Esophagus mucosa (tissue), 1 donor: ENCODE measurements at places on chromosomes 6 and 20.

DNA sequence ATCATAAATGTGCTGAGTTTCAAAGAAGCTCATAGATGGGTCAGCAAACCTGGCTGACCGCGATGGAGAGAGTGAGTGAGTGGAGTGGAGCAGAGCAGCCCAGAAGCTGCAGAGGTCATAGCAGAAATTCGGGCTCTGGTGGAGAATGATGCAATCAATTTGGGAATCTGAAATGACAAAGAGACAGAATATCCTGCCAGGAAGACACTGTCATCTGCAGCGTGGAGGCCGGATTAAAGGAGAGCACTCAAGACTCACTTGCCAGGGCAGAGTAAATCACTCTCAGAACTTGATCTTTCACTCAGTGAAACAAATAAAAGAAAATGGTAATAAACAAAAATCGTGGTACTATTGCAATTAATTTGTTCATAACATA, 109.6 kb upstream of the RREB1 start:
- peak; percentile 42 for ATAC-seq

GRCh38 chr20:49420811-49421295, 61.6 kb downstream of the KCNB1 start:
- ATAC-seq = no peak

GRCh38 chr6:130624046-130624445, 203.2 kb upstream of the SMLR1 start:
- no peak for ATAC-seq

GRCh38 chr6:151340219-151340978, 51.0 kb downstream of the ZBTB2 start:
- no peak for ATAC-seq

GRCh38 chr6:44809258-44809657, 421.8 kb downstream of the CDC5L start:
- ATAC-seq = no peak

DNA sequence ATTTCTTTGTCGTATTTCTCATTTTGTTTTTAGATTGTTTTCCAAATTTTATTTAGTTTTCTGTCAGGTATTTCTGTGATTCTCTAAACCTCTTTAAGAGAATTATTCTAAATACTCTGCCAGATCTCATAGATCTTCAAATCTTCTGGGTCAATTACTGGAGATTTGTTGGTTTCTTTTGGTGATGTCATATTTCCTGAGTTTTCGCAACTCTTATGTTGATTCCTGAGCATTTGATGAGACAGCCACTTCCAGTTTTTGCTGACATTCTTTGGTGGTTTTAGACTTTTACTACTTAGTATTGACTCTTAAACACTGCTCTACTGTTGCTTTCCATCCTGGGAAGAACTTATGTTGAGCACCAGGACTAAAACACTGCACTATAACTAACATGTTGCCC, 21.9 kb downstream of the ADGB start:
- ATAC-seq = no peak

- no peak for ATAC-seq
Measured at GRCh38 chr6:166721576-166721975, 94.5 kb upstream of the RPS6KA2 start.

DNA sequence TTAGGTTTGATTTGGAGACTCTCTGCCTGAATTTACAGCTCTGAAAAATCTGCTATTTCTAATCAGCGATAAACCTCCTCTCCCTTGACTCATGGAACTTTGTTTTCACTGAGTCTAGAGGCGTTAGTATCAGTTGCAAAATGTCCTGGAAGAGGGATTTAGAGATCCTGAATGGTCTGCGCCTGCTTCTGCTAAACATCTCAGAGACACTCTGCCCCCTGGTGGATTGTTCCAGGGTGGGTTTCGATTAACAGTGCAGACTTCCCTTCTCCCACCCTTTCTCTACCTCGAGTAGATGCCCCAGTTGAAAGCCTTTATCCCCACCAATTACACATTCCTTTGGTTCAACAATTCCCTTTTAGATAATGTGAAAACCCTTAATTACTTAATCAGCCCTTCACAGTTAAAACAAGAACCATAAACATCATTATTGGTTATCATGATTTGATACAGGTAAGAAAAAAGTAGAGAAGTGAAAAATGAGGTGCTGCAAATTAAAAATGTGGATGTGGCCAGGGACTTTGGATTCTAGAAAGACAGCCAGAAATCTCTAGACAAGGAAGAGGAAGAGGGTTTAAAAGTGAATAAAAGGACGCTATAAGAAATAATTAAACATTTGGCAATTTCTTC, 5.5 kb downstream of the HTR1B start:
- ATAC-seq = peak; percentile 46

- ATAC-seq = no peak
Measured at GRCh38 chr6:143264379-143264778, 186.1 kb downstream of the ADAT2 start.

DNA sequence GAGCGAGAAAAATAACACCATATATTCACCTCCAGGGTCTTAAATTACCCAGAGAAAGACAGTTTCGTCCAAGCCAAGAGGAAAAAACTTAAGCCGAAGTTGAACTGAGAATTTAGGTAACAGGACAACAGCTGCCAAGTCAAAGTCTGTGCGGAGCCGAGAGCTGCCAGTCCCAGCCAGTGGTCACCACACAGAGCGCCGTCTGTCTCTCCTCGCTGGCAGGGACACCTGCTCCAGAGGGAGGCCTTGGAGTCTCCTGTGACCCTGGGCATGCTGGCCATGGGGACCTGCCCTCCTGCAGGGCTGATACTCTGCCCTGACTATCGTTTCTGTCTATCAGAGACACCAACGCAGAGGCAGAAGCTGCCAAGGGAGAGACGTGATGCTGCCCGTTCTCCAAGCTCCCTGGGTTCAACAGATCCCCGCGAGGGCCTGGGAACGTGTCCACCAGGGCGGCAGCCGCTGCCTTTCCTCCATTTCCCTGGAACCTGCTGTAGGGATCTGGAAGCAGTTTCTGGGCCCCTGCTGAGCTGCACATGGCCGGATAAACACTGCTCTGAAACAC, 341.3 kb downstream of the SMOC2 start:
- ATAC-seq = no peak

- no peak for ATAC-seq
Measured at GRCh38 chr20:52313341-52313963, 121.9 kb upstream of the ZFP64 start.

DNA sequence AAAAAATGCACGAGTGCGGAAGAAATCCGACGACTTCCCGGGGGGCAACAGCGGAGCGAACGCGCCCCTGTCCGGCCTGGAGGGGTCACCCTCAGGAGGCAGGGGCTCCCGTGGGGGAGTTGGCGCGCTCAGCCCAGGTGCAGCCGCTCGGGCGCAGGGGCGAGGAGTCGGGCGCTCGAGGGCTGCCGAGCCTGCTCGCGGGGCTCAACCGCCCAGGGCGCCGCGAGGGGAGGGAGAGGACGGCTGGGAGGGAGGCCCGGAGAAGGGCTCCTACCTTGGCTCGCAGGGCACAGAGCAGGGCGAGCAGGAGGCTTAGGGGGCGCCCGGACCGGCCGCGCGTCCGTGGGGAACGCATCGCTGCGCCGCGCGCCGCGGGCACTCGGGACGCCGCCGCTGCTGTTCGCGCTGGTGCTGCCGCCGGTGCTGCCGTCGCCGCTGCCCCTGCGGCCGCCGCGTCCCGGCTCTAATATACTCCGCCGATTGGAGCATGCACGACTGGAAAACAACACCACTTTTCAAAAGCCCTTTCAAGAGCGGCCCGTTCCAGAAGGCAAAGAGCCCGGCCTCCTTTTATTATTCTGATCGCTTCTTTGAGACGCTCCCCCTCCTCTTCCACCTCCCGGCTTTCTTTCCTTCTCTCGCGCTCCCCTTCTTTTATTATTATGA, 490 bp downstream of the JAG1 start:
- ATAC-seq = no peak

GRCh38 chr6:78538002-78538401, 329.3 kb upstream of the IRAK1BP1 start:
- ATAC-seq = no peak

DNA sequence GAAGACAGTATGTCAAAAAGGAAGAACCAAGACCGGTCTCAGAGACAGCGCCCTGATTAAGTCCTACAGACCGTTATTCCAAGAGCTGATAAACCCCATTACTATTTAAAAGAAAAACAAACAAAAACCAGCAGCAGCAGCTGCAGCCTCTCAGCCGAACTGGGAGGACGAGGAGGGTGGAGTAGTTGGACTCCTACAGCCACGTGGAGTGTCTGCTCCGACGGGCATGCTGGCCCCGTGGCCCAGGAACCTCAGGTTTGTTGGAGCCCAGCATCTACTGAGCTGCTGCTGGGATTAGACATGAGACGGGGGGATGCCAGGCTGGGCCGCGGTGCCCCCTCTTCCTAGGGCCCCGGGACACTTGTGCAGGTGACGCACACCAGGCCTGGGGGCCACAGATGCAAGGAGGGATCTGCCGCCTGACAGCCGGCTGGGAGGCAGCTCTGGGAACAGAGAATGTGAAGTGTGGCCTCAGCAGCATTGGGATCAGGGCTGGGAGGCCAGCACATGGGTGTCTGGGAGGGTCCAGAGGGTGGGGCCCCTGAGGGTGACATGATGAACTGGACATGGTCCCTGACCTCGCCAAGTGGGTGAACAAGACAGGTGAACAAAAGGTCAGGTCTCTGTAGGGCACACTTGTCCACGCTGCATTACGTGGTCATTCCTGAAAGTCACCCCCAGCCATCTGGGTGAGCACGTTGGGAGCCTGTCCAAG, 2.9 kb upstream of the ZBTB46 start:
- ATAC-seq = no peak

GRCh38 chr20:61090541-61090940, 161.5 kb upstream of the CDH4 start:
- ATAC-seq = no peak

GRCh38 chr20:21513181-21513663, 642 bp downstream of the NKX2-2 start:
- ATAC-seq = no peak

GRCh38 chr6:73329201-73329600, 24.9 kb downstream of the DPPA5 start:
- no peak for ATAC-seq

DNA sequence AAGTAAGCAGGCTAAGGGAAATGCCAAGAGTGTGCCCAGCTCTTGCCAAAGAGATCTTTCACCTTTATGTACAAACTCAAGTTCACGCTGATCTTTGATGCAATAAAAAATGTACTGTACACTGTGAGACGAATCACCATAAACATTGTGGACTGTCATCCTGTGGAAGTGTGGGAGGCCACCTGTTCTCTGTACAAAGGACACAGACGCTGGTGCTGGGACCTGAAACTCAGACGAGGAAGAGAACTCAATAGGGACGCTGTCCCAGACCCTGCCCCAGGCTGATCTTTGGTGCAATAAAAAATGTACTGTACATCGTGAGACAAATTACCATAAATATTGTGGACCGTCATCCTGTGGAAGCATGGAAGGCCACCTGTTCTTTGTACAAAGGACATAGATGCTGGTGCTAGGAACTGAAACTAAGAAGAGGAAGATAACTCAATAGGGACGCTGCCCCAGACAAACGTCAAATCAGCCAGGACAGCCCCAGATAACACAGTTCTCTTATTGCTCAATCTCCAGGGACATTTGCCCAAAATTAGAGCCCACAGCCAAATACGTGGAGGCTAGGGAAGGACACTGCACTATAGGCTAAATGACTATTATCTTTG, 312.7 kb upstream of the SGK1 start:
- ATAC-seq = no peak

DNA sequence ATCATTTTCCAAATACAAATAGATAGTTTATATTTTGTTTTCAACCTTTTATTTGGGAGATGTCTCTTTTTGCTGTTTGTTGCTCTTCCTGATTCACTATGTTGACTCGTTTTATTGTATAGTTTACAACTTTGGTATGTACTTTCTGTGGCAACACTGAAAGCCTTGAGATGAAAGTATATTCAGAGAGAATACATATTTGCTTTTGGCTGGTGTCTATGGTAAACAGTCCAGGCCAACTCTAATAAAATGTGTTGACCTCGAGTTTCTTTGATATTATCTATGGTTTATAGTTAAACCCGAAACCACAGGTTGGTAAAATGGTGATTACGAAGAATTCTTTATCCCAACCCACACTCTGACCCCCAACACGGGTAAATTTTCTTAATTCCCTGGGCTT, 919.6 kb upstream of the MAP3K7 start:
- ATAC-seq = no peak

DNA sequence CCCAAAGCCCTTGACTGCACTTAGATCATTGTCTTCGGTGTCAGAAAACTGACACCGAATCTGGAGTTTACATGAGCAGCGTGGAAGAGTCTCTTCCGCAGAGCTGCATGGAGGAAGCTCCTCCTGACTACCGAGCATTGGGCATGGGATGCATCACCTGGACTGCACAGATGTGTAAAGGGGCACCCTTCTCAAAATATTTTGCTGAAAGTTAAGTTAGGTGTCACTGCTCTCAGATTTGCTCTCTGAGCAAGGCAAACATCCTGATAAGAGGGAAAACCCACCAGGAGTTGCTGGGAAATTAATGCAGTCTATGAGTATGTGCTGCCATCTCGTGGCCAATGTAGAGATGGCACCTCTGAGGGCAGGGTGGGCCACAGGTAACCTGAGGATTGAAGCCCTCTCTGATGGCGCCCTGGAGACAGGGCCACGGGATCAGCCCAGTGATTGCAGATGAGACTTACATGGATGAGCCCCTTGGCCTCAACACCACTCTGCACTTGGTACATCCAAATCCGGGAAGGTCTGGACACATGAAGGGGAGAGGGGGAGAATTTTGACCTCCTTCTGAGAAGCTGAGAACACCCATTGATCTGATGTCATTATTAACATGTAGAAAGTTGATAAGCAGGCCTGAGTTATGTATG, 129.9 kb downstream of the LPA start:
- ATAC-seq = peak; percentile 56

- no peak for ATAC-seq
Measured at GRCh38 chr6:138805016-138805765, 9.3 kb downstream of the ECT2L start.

GRCh38 chr20:61345656-61346055, 93.6 kb downstream of the CDH4 start:
- ATAC-seq = no peak

GRCh38 chr6:33947916-33948594, 144.3 kb upstream of the MLN start:
- ATAC-seq = no peak

DNA sequence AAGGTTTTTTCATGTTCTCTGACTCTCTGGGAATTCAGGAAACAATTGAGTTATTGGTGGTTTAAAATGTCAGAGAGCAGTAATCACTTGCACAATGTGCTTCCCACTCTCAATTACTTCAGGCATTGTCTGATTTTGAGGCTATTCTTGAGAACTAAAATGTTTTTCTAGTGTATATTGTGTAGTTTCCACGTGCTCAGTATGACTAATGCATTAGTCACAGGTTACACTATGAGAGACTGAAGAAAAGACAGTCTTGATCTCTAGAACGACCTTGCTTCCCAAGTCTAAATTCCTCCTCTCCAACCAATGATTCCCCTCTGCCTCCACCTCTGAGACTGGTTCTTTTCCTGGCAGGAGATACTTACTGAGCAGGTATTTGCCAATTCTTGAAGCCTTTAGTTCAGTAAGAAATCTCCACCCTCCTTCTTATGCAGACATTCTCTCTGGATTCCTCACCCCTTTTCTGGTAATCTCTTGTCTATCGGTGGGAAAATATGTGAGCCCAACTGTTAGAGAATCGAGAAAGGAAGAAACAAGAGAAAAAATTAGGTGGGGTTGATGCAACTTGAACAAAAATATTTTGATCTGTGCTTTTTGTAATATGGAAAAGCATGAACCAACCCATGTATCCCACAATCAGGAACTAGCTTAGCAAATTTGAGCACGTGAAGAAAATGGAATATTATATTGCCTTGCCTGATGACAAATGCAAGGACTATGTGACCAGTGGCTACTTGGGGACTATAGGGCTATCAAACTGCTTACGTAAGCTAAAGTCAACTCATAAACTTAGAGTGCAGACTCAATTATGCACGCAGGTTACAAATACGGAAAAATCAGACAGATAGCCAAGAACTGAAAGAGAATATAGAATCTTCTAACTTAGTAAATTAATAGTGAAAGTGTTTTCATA, 61.1 kb upstream of the SLC22A16 start:
- ATAC-seq = peak; percentile 97
